ENCODE measurements at places on chromosomes 5 and 9.

DNA sequence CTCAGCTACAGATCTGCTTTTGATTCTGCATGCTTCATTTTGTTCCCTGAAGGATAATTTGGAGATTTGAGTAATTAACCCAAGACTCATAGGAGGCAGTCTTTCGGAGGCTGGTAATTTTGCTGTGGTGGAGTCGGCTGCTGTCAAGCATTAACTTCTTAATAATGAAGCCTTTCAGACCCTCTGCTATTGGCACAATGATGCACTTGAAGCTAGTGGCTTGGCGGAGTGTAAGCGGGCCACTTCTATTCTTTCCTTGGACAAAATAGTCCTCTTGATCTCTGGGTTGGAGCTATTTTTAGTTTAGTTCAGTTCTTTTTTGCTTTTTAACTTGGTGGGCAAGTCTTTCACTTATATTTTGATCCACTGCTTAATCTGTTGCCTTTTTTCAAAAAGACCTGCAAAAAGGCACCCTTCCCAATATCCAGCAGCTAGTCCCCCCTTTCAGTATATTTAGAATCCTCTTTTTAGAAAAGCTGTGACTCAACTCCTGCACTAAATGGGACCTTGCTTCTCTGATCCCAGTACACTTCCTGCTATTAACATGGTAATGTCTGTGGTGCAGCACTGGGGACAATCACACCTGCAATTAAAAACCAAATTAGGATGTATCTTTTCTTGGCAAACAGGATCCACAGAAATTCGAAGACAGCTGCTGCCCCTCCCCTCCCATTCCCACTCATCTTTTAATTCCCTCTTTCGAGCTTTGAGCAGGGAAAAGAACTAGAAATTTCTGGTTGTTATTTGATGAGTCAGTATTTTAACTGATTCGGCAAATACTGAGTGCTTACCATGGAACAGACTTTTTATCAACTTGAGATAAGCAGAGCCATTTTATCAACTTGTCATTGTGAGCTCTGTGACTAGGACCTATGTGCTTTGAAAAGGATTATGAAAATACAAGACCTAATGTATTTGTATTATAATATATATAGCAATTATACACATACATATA, 169.4 kb upstream of the ANKRD55 start:
- no peak for DNase-seq

- DNase-seq, result no peak
Measured at GRCh38 chr5:92508271-92508670, 1072.7 kb downstream of the NR2F1-AS1 start.

GRCh38 chr5:167920589-167920988, 370.9 kb upstream of the WWC1 start:
- DNase-seq, result no peak

DNA sequence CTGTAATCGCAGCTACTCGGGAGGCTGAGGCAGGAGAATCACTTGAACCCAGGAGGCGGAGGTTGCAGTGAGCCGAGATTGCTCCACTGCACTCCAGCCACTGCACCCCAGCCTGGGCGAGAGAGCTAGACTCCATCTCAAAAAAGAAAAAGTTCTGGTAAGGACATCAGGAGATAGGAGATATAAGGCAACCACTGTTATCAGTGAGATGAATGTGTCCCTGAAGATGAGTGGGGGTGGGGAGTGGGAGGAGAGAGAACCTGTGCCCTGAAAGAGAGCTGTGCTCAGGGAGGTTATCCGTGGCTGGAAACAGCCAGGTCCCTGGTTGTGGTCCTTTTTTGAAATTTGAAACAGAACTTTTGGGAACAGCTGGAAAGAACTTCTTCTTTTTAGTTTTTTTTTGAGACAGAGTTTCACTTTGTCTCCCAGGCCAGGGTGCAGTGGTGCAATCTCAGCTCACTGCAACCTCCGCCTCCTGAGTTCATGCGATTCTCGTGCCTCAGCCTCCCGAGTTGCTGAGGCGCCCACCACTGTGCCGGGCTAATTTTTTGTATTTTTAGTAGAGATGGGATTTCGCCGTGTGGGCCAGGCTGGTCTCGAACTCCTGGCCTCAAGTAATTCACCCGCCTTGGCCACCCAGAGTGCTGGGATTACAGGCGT, 2.6 kb downstream of the PTPA start:
- no peak for DNase-seq

DNA sequence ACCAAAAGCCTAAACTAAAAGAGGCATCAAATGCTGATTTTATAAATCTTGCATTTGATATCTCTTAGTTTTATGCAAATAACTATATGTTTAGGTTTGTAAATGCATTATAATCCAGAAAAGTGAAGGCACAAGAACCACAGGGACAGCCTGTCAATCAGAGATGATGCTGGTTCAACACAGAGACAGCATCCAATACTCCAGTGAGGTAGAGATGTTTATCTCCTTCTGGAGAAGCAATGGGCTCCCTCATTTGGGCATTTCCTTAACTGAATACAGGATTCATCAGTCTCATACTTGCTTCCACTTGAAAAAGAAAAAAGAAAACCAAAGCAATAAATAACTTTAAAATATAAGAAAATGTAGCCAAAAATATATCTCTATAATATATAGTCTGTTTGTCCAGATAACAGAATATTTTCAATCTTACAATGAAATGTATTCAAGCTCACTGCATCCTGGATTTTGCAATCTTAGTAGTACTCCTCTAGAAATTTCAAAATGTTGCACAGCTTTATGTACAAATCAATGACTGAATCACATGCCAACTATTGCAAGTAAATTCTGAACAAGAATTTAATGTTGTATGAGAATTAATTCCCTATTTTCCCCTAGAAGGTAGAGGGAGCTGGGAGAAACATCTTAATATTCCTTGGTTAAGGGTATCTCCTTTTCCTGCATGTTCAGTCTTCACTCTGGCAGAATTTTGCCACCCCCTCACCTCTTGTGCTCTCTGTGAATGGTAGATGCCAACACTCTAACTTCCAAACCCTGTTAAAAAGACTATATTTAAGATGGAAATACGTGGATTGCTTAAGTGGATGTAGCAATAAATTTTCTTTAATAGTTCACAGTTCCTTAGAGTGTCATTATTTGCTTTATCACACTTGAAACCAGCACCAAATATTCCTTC, 191.1 kb upstream of the GAS1 start:
- DNase-seq, result no peak

GRCh38 chr9:106146066-106146840, 451.9 kb downstream of the TMEM38B start:
- DNase-seq, result no peak

- DNase-seq, result peak; percentile 48
Measured at GRCh38 chr5:143592648-143593047, 189.2 kb upstream of the NR3C1 start.

GRCh38 chr9:76395381-76395780, 1.2 kb upstream of the RFK start:
- no peak for DNase-seq

DNA sequence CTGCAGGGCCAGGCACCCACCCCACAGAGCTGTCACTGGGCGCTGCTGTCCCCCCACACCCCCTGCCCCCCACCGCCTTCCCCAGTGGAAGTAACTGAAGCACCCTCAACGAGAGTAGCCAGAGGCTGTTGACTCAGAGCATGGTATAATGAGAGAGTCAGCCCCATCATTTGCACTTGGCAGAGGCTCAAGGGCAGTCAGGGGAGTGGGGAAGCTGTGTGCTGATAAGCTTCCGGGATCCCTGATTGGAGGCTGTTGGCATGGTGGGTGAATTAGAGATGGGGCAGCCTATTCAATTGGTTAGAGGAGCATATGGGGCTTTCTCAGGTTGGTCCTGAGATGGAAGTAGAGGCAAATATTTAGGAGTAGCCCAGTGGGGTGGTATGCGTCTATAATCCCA, 77.1 kb upstream of the GOLM1 start:
- DNase-seq, result no peak

GRCh38 chr5:34499001-34499734, 157.0 kb upstream of the RAI14 start:
- peak; percentile 22 for DNase-seq

DNA sequence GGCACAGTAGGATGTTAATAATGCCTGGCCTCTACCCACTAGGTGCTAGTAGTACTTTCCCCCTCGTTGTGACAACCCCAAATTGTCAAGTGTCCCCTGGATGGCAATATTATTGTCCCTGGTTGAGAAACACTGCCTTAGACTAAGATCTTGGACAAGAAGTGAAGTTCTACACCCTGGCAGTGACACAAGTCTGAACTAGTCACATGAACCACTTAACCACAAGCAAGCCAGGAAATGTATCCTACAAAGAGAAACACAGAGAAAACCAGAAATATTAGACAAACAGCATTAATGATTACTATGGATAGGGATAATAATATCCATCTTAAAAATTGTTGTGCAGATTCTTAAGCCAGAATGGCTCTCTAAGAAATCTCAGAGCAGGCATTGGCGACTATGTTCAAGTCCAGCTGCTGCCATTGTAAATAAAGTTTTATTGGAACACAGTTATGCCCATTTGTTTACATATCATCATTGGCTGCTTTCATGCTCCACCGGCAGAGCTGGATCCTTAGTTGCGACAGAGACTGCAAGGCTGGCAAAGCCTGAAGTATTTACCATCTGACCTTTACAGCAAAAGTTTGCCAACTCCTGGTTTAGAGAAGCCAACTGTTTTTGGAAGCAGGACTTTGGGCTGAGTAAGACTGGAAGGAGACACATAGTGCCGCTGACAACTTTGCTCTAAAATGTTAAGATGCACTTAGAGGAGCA, 80.8 kb downstream of the NTRK2 start:
- DNase-seq, result no peak

DNA sequence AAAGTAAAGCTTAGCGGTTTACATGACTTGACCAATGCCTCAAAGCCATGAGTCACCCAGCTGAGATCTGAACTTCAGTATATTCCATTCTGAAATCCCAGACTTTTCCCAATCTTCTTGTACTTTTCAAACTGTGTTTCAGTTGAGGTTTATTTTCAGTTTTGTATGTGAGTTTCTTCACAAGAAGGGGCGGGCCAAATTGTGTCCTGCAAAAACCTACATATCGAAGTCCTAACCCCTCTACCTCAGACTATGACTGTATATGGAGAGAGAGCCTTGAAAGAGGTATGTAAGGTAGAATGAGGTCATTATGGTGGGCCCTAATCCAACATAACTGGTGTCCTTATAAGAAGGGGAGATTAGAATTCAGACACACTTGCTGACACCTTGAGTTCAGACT, 666 bp upstream of the TLR4 start:
- DNase-seq, result no peak

DNA sequence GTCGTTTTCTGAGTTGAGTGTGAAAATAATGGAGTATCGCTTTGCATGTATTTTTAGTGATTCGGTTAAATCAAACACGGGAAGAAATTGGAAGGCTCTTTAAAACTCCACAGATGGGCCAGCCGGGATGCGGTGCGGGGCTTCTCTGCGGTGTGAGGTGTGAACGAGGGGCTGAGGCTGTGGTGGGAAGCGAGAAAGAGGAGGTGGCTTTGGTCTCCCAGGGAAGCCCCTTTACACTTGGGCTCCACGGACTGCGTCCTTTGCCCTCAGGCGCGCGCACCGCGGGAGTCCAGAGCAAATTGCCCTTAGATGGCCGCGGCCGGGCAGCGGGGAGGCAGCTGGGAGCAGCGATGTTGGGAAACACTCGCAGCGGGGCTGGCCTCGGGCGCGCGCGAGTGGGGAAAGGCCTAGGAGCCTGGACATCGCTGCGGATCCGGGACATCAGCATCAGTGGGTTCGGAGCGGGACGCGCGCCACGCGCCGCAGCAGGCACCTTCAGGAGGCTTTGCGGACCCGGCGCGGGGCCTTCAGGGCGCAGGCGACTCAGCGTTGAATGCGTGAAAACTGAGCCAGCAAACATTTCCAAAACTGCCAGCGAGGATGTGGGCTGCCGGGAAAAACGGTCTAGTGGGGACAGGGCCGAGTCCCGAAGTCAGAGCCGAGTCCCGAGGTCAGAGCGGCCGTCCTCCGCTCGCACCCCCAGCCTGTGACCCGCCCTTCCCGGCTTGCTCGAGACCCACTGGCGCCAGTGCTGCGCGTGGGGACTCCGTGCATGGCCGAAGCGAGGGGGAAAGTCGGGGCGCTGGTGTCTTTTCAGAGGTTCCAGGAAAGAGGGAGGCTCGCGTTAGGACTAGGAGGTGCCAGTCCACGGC, 6.5 kb downstream of the IRX1 start:
- no peak for DNase-seq

GRCh38 chr5:178227138-178227659, 5.4 kb downstream of the PHYKPL start:
- DNase-seq, result no peak

DNA sequence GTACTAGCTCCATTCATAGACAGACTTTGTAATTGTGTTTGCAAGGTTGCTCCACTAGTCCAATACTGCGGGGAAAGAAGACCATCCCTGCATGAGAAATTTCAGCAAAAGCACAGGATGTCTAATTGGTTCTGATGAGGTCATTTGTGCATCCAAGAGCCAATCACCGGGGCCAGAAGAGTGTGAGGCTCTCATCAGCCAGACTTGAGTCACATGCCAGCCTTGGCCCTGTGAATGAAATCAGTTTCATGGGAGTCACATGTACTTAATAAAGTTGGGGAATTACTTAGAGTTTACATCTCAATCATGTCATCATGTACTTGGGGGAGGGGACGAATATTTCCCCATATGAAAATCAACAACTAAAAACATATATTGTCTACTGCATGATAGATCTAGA, 1236.0 kb downstream of the MAT2B start:
- no peak for DNase-seq

DNA sequence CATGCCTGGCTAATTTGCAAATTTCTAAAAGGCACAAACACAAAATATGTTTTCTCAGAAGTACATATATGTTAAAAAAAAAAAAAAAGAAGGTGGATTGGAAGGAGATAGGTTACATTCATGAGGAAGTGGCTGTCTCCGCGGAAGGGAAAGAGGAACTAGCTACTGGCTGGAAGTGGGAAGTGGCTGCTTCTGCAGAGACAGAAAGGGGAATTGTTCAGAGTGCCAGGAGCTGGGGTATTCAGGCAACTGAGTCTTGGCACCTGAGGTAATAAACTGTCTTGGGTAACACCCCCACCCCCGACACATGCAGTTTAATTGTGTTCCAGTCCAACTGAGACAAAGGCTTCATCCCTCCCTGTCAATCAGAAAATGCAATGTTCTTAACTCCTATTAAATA, 45.6 kb downstream of the S1PR3 start:
- DNase-seq, result no peak
